ENCODE measurements at places on chromosomes 2 and 18.

DNA sequence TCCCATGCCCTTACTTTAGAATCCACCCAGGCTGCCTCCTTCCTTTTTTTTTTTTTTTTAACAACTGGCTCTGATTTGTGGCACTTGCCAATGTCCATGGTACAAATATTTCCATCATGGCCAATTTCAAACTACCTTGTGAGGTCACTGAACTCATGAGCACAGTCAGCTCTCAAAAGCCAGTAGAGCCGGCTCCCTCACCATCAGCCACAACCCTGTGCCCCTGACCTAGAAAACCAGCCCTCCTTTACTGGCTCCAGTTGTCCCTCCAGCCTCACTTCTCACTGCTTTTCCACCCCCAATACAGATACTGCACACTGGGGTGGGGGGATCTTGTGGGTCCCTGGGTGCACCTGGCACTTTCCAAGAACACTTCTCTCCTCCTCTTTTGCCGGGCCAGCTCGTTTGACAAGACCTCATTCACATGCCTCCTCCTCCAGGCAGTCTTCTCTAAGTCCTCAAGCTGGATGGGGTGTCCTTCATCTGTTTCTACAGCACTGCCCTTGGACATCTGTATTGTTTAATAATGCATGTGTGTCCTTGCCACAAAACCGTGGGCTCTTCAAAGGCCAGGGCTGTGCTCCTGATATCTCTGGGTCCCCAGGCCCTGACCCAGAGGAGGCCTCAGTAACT is 35.5 kb downstream of the SDC1 start:
- DNase-seq: no peak

DNA sequence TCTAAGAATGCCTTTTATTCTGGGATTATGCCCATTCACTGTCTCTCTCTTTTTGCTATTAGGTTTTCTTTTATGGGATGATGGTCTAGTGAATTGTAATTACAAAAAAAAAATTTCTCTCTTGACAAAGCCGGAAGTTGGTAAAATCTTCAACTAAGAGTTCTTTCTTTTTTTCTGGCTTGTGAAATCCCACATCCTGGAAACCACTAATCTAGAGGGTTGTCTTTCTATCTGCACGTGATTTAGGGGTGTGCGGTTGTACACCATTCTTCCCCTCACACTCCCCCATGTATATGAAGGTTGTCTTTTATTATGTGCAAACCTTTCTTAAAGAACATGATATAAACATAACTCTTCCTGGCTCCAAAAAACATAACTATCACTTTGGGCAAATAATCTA is 52.0 kb downstream of the GATA6 start:
- no peak for DNase-seq

DNA sequence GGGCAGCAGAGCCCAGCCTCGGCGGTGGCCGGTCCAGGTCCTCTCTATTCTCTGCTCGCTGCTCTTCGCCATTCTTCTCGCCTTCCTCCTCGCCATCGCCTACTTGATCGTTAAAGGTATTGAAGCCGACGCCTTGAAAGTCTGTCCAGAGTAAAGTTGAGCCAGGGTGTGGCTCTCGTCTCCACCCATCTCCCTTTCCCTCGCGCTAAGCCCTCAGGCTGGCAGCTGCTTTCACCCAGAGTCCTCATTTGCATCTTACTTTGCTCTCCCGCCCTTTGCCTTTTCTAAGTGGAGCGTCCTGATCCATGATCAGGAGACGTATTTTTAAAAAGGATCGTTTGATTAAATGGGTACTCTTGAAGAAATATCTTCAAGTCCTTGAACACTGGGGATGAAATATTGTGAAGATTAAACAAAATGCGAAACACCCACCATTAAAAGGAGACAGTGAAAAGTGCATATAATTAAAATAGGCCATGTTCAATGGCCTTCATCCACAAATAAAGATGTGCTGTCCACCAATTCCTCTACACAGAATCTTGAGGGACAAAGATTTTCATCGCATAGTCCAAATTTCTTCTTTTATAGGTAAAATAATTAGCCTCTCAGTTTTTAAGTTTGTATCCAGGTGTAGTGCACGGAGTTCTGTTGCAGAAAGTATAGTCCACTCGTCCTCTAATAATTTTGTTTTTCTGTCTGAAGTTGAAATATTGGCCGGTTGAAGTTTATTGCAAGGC is 657 bp downstream of the ARL6IP6 start:
- no peak for DNase-seq

- DNase-seq: no peak
Measured at GRCh38 chr2:65655000-65655399, 222.6 kb upstream of the SPRED2 start.

DNA sequence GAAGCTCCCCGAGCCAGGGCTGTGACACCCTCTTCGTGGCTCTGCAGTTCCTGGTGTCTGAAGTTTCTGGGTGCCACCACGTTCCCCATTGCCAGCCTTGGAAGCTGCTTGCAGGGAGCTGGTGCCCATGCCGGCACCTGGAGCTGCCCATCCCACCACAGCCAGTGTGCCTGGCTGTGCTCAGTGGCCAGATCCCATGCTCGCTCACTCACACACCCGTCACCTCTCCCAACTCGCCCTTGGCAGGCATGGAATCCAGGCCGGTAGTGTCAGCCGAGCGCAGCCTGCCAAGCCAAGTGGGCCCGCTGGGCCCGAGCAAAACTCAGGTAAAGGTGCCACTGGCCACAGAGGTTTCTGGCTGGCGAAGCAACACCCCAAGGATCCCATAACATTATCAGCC is 370.2 kb downstream of the PTPRM start:
- DNase-seq: no peak

DNA sequence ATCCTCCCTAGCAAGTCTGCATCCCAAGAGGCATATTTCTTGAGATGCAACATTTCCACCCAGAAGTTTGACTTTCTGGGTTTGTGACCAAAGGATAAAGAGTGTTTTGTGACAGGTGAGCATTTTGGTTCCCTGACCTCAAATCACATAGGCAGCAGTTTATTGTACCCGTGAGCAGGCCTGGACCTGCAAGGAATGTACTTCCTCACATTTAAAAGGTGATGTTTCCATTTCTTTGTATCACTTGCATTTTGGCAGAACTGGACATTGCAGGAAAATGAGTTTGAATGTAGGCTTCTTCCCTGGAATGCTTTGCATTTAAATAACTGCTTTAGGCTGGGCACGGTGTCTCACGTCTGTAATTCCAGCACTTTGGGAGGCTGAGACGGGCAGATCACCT is 160.7 kb downstream of the ALPK2 start:
- no peak for DNase-seq

DNA sequence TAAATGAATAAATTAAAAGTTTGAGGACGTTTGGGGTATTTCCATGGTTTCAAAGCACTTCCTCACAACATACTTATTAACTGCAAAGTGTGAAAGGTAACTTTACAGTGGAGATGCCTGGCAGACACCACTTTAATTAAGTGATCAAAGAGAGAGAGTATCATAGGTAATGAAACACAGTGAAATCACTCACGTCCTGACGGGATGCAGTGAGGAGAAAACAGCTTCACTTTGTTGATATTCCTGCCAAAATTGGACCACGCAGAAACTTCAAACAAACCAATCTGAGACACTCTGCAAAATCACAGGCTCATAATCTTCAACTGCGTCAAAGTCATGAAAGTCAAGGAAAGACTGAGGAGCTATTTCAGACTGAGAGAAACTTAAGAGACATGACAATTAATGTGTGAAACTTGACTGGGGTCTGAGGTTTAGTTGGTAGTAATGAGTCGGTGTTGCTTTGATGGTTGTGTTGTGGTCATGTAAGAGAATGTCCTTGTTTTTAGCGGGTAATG is 66.0 kb upstream of the ITGB6 start:
- no peak for DNase-seq

- no peak for DNase-seq
Measured at GRCh38 chr2:217481577-217481976, 521.2 kb downstream of the TNS1 start.

DNA sequence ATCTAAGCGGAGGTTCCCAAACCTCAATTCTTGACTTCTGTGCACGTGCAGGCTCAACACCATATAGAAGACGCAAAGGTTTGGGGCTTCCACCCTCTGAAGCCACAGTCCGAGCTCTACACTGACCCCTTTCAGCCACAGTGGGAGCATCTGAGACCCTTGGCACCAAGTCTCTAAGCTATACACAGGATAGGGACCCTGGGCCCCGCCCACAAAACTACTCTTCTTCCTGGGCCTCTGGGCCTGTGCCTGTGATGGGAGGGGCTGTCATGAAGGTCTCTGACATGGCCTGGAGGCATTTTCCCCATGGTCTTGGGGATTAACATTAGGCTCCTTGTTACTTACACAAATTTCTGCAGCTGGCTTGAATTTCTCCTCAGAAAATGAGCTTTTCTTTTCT is 1374.1 kb upstream of the NXPH2 start:
- no peak for DNase-seq

DNA sequence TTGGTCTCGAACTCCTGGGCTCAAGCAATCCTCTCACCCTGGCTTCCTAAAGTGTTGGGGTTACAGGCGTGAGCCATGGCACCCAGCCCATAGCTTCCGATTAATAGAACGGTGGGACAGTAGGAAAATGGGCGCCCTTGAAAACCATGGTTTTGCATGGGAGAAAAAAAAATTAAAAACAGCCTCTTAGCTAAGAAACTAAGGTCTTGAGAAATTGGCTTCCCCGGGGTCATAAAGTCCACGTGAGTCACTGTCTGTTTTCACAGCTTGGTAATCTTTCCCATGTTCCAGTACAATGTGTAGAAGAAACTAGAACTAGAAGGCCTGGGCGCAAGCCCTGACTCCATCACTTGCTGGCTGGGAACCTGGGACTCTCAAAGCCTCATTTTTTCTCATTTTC is 20.7 kb downstream of the B3GNT2 start:
- DNase-seq: no peak

- DNase-seq: no peak
Measured at GRCh38 chr18:48989304-48990303, 38.8 kb upstream of the SMAD7 start.

DNA sequence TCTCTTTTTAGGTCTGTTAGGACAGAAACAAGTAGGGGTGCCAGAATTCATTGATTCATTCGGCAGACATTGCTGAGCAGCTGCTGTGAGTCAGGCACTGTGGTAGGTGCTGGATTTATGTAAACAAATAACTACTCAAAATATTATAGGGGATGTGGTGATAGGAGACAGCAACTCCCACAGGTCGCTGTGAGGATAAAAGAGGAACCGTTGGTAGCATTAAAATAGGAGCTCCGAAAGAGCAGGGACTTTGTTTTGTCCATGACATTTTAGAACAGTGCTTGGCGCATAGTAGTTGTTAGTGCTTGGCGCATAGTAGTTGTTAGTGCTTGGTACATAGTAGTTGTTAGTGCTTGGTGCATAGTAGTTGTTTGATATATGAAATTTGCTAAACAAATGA is 29.2 kb downstream of the ATP6V1C2 start:
- DNase-seq: no peak

DNA sequence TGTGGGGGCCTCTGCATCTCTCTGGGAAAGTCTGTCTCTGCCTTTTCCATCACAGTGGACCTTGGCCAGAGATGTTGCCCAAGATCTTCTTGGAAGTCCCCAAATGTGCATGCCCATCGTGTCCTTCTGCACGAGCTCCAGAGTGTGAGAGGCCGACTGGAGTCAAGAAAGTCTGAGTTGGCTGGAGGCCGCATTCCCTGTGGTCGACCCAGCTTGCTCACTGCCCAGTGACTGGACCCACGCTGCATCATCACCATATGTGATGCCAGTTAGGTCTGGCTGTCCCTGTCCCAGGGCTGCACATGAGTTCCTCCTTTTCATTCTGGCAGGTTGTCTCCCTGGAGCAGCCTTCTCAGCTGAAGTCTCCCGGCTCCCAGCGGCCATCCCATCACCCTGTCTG is 93.8 kb downstream of the ARL4C start:
- DNase-seq: no peak

DNA sequence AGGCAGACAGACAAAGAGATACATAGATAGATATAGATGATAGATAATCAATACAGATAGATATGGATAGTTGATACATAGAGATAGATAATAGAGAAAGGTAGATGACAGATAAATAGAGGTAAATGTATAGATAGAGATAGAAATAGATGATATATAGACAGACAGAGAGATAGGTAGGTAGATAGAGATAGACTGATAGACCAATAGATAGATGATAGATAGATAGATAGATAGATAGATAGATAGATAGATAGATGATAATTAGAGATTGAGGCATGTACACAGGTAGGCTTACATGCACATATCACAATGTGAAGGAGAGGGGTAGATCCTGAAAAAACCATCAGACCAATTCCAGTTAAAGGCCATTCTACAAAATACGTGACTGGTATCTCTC is 724.7 kb downstream of the GALR1 start:
- no peak for DNase-seq

DNA sequence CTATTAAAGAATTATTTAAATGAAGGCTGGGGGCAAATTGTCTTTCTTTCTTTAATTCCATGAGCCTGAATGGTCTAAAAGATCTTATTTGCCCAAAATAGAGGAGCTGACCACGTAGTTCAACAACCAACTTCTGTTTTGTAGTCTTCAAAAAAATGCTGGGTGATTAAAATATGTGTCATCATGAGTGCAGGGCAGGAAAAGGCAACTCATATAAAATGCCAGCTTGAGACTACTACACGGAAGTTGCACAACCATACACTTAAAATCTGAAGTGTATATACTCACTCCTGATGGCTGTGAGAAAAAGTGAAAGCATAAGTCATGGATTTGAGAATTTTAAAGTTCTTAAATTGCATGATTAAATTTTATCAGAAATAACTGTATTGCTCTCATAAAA is 210.9 kb downstream of the DYM start:
- no peak for DNase-seq

- no peak for DNase-seq
Measured at GRCh38 chr2:220674033-220674432, 898.1 kb downstream of the EPHA4 start.
